ENCODE measurements at places on chromosomes 12 and 14.

DNA sequence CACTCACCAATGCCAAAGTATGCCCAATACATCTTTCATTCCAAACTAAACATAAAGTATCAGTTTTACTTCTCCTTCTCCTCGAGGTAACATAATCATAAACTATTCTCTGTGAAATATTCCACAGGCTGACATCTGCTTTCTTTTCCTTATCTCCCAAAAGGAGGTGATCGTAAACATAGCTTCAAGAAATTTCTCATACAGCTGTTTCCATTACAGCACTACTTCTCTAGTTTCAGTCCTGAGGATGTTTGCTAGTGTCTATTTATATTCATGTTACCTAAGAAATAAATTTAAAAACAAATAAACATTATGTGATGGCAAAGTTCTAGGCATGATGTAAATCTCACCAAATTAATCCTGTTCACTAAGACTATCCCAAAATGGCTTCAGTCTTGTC is 90.1 kb upstream of the CPSF6 start:
- DNase-seq = no peak

DNA sequence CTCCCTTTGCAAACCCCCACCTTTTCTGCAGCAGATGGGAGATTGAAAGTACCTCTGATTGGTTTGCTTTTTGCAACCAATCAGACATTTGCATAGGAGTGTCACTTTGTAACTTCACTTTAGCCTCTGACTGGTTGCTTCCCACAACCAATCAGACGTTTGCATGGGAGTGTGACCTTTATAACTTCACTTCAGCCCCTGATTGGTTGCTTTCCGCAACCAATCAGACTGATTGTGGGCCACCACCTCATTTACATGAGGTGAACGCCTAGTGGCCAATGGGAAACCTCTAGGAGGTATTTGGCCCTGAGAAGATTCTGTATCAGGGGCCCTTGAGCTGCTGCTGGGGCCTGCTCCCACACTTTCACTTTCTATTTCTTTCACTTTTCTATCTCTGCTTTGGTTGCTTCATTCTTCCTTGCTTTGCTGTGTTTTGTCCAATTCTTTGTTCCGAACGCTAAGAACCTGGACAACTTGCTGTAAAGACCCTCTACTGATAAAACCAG is 106.0 kb upstream of the PRICKLE1 start:
- DNase-seq = no peak

DNA sequence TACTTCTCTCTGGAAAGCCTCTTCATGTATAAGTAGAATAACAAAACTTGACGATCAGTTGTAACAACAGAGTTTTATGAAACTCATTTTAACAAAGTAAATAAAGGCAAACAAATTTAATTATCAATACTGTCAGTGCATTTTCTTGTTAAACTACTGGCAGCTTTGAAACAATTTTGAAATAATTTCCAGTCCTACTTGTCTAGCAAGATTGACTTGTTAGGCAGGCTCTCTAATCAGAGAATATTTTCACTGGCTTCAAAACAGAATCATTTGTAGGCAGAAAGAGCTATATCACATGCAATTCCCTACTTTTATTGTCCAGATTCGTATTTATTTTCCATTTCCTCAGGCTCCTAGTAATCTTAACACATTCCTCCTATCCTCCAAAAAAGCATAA is 45.9 kb upstream of the SLC6A13 start:
- DNase-seq = no peak

DNA sequence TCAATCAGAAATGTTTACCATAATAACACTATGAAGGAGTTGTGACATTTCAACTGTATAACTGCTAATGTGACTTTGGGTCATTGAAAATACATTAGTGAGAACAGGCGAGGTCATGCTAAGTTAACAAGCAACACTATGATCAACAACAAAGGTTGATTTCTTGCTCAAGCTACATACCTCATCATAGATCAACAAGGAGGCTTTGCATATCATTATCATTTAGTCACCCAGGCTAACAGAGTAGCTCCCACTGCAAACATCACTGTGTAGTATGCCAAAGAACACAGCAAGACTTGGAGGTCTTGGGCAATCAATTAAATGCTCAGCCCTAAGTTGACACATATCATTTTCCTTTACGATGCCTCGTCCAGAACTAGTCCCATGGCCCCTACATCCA is 212.5 kb downstream of the NOVA1 start:
- DNase-seq = no peak

- no peak for DNase-seq
Measured at GRCh38 chr14:62101673-62102348, 339.6 kb downstream of the SNAPC1 start.

GRCh38 chr14:68534276-68534675 is 258.6 kb downstream of the ZFP36L1 start:
- DNase-seq = no peak

- DNase-seq = no peak
Measured at GRCh38 chr12:116336542-116337065, 59.1 kb upstream of the MED13L start.

GRCh38 chr12:115222220-115222619 is 538.2 kb upstream of the TBX3 start:
- no peak for DNase-seq

GRCh38 chr12:76265424-76266180 is 82.6 kb downstream of the BBS10 start:
- no peak for DNase-seq

DNA sequence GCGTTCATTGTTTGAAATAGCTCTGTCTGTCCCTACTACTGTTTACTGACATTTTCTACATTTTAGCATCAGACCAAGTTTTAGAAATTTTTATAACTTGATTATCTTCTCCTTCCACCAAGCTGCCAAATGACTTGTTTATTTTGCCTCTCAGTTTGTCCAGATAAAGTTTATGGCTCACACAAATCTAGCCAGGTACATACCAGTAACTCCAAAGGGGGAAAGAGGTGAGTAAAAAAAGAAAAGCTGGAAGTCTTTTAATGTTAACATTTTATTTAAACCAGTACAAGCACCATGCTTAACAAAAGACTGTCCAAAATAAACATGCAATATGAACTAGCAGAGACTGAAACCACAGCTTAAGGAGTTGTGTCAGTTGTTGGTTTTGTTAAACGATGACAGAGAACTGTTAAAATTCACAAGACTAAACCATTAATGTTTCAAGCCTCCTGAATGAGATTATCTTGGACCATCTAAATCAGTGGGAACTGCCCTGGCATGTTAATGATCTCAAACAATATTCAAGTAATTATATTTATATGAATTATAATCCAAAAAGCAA is 14.5 kb downstream of the GMFB start:
- DNase-seq = no peak

DNA sequence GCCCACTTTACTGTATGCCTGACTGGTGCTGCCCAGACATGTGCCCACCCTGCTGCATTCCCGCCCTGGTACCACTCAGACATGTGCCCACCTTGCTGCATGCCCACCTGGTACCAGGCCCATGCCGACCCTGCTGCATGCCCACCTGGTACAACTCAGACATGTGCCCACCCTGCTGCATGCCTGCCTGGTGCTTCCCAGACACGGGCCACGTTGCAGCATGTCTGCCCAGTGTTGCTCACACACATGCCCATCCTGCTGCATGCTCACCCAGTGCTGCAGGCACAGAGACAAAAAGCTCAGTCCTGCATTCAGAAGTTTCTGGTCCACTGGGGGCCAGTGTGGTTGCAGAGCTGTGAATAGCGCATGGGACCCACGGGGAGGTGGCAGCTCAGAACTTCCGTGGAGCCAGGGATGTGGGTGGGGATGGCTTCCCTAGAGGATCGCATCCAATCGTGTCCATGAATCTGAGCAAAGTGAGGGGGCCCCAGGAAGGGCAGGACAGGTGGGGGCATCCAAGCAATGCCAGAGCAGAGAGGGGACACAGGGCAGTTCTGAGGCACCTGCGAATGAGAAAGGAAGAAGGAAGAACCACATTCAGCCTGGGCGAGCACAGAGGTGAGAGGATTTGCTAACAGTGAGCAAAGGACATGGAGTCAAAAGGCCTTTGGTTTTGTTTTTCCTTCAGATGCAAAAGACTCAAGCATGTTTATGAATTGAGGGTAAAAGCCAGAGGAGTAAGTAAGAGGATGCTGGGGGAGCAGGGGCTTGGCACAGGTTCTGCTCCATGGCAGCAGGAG is 175.9 kb upstream of the C14orf180 start:
- DNase-seq = no peak

DNA sequence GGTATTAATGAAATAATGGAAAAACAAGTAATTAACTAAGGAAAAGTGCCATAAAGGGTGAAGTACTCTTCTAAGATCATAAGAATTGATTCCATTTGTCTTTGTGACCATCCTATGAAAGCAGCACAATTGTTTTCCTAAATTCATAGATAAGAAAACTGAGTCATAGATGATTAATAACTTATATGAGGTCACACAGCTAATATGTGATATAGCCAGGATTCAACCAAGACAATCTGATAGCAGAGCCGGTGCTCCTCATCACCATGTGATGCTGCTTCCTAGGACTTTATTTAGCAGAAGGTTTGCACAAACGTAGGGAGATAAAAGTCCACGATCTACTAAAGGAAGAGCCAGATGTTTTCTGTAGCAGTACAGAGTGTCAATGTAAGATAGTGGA is 181.5 kb upstream of the SYT1 start:
- DNase-seq = no peak

- no peak for DNase-seq
Measured at GRCh38 chr14:76422662-76423061, 46.7 kb downstream of the ESRRB start.

DNA sequence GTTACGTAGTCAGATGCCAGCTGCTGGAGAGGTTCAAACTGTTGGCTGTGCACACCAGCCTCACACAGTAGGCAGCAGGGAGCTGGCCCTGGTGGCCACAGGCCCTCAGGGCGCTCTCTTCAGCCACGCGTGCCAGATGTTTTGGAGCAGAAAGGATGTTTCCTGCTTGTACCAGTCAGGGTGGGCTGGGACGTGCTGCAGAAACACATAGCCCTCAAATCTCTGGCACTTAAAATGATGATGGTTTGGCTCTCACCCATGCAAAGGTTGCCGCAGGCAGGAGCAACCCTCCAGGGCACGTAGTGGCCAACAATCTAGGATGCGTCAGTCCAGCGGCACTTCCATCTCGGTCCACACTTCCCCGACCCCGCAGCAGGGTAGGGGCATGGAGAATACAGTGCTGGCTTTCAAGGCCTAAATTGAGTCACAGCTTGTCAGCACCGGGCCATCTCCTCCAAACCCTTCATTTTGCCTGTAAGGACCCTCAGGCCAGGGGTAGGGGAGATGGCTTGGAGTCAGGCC is 1.7 kb upstream of the FAM181A start:
- DNase-seq = no peak

GRCh38 chr12:77035226-77035625 is 30.1 kb downstream of the E2F7 start:
- DNase-seq = no peak

DNA sequence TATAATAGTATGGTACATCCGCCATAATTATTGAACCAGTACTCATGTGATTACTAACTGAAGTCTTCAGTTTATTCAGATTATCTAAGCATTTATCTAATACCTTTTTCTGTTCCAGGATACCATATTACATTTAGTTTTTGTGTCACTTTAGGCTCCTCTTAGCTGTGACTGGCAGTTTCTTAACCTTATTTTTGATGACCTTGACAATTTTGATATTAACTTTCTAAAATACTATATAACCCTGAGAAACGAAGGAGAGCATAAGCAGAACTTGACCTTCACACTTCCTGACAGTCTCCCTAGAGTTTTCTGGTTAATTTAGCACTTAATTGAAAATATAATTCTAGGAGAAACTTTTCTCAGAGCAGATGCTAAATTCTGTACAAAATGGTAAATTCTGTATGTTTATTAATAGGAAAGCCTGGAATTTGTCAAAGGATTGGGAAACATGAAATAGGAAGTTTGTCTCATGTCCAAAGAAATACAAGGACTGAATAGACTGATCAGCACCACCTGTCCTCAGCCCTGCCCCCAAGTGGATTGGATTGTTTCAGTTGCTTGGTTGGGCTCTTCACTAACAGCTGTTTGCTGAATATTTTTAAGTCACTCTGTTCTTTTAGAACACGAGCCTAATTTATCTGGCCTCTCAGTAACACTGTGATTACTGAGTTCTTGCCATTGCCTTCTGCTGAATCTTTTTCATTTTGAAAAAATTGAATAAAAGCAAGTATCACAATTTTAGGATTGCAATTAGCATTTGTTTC is 6.0 kb downstream of the BICDL1 start:
- no peak for DNase-seq

- no peak for DNase-seq
Measured at GRCh38 chr12:124797321-124797720, 66.3 kb downstream of the SCARB1 start.

GRCh38 chr12:106581543-106582248 is 1.1 kb upstream of the RFX4 start:
- no peak for DNase-seq

DNA sequence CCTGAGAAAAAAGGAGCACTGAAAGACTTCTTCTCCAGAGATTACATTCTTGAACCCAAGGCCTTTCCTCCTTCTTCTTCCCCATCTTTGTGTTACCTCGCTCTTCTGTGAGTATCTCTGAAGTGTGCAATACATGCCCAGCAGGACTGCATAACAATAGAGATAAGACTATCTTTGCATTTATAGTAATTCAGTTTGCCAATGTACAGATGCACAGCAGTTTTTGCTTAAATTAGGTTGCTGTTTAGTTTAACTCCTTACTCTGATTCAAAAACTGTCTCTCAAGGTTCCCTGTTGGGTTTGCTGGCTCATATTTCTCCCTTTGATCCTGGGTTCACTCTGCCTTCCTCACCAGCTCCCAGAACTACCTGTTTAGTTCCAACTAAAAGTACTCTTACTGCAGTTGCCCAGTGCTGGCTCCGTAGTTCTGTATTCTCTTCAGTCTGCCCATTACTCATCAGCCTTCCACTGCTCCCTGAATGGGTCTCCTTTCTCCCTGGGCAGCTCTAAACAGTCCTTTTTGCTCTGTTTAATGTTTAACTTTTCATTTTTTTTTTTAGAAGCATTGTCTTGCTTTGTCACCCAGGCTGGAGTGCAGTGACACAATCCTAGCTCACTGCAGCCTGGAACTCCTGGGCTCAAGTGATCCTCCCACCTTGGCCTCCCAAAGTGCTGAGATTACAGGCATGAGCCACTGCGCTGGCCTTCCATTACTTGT is 180.6 kb upstream of the CAND1 start:
- no peak for DNase-seq

DNA sequence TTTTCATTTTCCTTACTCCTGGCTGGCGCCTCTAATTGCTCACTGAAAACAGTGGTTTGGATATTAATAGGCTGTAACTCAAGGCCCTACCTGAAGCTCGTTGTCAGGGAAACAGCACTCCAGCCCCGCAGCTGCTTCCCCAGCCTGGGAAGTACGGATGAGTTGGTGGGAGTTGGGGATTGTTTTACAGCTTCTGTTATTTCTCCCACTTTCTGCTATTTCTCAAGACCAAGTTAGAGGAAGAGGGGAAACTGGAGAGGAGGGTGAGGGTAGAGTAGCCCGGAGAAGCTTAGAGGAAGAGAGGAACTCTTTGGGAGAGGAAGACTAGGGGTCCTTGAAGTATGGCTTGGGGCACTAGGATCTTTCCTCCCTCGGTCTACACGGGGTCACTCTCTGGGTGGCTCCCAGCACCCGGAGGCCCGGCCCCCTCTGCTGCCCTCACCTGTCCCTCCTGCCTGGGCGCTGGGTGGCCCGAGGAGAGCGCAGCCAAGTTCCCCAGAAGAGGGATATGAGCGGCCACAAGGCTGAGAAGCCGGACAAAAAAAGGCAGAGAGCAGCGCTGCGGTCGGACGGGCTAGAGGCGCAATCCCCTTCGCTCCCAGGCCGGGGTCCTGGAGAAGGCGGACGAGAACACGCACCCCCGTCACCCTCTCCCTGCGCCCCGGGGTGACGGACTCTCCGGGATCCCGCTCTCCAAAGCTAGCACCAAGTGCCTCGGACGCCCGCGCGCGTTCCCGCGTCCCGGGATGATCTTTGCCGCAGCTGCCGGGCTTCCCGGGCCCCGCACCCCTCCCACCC is 671 bp downstream of the SPTB start:
- DNase-seq = peak; percentile 34

- DNase-seq = no peak
Measured at GRCh38 chr14:52271538-52271937, 4.0 kb downstream of the PTGDR start.
